GM10248 (cell line): ENCODE measurements at places on chromosomes 5 and 9.

- no peak for DNase-seq
Observed at GRCh38 chr5:117759849-117760499, 1185.4 kb upstream of the SEMA6A start.

GRCh38 chr9:8857068-8857925 is 1057.7 kb upstream of the DMAC1 start:
- DNase-seq = peak; percentile 9

- no peak for DNase-seq
Observed at GRCh38 chr9:106916466-106917235, 53.7 kb downstream of the ZNF462 start.

DNA sequence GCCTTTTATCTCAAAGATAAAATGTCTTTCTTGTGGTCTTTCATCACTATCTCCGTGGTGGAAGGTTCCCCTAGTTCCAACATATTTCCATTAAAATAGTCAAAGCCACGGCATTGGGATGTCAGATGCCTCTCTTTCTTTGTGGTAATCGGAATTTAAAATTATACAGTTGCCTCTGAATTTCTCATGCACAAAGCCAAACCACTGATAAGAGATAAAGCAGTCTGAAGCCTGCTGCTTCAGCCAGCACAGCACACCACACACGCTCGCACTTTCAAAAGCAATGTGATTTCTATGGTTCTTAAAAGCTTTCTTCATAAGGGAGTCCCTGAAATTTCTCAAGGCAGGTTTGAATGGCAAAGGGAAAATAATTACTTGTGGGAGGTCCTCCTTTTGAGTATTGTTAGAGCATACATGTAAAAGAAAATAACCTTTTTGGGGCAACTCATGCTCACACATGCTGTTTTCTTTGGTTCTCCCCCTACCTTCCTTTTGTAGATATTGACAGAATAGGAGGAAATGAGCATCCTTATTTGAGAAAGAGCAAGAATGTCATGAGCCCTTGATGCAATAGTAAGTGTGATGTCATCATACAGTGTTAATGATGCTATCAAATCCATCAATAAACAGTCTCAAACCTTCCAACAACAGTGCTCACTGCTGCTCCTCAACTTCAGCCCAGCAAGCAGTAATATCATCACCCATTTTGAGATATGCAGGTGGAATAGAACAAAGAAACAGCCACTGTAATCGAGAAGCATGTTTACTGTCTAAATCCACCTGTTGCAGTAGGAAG is 85.7 kb upstream of the PPP1R2B start:
- DNase-seq = no peak

DNA sequence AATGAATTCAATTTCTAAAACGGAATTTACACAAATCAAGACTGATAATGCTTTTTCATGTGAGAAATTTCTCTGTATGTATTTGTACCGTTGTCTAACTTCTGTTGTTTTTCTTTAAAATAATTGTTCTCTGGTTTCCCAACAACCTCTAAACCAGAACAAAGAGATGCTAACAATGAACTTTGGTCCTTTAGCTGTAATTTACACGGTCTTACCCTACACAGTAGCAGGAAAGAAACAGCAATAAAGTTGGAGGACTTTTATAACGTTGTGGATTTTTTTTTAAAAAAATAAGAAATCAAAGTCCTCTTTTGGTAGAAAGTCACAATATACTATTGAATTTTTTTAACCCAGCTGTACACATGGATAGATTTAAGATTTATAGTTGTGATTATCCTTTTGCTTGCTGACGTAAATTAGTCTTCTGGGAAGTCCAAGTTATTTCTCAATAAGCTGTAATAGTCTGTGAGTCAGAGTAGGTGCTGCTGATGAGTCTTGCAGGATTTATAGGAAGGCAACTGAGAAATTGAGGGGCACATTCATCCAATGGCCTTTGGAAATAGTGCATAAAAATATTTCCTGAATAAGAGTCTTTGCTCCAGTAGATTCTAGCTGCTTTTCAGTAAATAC is 76.8 kb upstream of the PCSK1 start:
- DNase-seq = no peak

GRCh38 chr9:108316630-108317029 is 539.2 kb downstream of the ACTL7B start:
- DNase-seq = no peak

DNA sequence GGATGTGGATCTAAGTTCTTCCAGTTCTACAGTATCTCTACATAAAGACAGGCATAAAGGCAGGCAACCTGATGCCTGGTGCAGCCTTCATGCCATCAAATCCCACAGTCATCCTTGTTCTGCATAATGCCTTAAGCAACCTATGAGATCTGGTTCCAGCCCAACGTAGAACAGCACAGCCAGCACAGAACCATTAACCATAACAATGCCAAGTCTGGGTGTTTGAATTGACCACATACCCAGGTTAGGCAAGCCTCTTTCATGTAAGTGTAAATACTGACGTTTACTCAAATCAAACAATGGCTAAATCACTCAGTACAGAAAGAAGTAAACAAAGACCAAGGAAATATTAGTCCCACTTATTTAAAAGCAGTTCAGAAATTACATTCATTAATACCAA is 195.0 kb downstream of the ADAMTSL1 start:
- no peak for DNase-seq

DNA sequence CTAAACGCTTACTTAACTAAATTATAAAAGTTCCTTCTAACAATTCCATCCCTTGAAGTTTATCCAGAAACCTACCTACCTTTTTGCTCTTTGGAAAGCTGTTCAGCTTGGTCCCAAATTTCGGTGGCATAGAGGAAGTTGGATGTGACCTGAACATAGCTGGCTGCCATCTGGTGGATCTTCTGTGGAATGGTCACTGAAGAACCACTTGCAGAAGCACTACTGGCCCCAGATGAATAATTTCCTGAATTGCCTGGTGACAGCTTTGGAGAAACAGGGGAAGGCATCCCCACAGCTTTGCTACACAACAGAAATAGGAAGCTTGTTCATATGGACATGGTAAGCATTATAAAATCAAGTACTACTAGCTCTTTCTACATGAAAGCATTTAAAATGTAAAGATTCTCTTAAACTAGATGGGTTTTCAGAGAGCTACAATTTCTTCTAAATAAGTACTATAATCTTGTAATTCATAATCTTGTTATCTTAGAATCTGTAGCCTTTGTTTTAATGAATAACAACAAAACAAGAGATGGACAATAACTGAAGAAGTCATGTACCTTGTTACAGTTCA is 9.9 kb downstream of the LEAP2 start:
- peak; percentile 39 for DNase-seq

GRCh38 chr9:111393971-111394370 is 63.9 kb upstream of the OR2K2 start:
- DNase-seq = no peak

GRCh38 chr9:70747261-70747718 is 332.8 kb upstream of the KLF9 start:
- DNase-seq = no peak

DNA sequence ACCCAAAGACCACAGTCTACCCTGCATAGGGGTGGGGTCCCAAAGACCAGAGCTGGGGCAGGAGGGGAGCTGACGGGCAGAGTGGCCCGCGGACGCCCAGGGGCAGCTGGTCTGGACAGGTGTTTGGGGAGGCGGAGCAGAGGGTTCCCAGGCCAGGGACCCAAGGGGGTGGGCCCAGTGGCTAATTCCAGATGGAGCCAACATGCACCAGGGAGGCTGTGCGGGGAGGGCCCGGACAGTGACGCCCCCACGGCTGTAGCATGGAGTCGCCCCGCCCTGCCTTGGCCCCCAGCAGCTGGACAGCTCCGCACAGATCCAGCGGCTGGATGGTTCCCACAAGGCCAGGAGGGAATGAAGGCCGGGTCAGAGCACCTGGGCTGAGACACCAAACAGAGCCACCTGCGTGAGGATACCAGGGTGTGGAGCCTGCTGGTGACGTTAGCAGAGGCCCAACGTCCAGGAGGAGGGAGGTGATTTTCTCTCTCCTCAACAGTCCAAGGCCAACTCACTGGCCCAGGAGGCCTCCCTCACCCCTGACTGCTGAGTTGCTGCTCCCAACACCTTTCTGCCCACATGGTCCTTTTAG is 55.3 kb upstream of the EGFL7 start:
- DNase-seq = no peak

DNA sequence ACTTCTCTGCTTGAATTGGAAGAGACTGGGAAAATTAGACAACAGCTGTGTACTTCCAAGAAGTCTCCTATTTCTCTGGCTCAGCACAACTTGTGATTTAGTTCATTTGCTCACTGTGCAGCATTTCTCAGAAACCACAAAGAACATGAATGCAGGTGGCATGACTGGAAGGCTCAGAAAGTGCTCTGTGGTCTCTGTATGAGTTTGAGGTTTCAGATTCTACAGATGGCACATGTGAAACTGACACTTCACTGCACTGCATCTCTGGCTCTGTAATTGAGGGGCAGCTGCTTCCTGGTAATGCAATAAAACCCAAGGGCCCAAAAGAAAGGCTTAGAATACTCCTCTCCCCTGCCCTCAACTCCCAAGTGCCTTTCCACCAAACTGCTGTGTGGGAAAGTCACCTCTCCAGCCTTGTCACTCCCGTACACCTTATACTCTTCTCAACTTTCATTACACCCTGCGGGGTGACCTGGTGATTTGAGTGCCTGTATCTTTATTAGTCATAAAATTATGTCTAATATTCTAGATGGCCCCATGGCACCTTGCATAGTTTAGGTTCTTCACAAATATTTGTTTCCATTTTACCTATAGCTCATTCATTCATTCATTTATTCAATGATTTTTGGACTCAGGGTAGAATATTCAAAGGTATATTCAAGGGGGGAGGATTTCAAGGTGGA is 82.5 kb downstream of the ESM1 start:
- peak; percentile 29 for DNase-seq

- no peak for DNase-seq
Observed at GRCh38 chr5:33423018-33423630, 17.6 kb upstream of the TARS1 start.

GRCh38 chr5:79301046-79301712 is 65.2 kb downstream of the JMY start:
- no peak for DNase-seq

- DNase-seq = peak; percentile 55
Observed at GRCh38 chr5:143826951-143827444, 15.0 kb downstream of the HMHB1 start.

DNA sequence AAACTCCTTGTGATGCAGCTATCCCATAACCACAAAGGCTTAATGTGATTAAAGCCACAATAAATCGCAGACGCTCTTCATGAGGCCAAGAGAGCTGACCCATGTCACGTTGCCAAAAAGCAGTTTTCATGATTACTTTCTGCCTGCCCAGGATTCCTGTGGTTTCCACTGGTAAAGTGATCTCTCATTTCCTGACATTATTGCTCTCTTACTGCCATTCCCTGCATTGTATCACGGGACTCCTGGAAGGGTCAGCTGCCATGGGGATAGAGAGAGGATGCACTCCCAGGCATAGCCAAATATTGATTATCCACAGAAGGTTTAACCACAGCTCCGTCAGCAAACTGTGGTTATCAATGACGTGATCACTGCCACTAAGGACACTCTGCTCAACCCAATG is 103.8 kb upstream of the SLC1A3 start:
- DNase-seq = no peak

GRCh38 chr5:71637133-71637532 is 50.0 kb downstream of the MCCC2 start:
- no peak for DNase-seq

- no peak for DNase-seq
Observed at GRCh38 chr5:60698336-60698735, 1.6 kb downstream of the DEPDC1B start.

DNA sequence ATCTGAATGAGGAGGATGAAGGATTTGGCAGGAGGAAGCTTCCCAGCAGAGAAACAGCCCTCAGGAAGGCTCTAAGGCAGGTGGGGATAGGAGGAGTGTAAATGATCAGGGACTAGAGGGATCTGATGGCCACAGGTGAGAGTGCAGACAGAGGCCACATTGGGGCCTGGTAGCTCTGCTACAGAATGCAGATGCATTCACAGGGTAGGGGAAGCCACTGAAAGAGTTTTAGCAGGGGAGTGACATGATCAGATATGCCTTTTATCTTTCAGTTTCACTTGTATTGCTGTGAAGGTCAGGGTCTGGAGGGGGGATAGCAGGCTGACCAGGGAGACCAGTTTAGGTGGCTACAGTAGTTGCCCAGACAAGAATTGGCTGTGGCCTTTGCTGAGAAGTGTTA is 3.0 kb downstream of the TXNDC15 start:
- peak; percentile 66 for DNase-seq

- DNase-seq = no peak
Observed at GRCh38 chr5:39412721-39413394, 11.9 kb downstream of the DAB2 start.

GRCh38 chr9:134365791-134366222 is 39.6 kb downstream of the RXRA start:
- no peak for DNase-seq

- DNase-seq = no peak
Observed at GRCh38 chr5:126640866-126641265, 40.1 kb downstream of the PHAX start.

GRCh38 chr5:76982450-76982849 is 29.6 kb downstream of the CRHBP start:
- DNase-seq = no peak

DNA sequence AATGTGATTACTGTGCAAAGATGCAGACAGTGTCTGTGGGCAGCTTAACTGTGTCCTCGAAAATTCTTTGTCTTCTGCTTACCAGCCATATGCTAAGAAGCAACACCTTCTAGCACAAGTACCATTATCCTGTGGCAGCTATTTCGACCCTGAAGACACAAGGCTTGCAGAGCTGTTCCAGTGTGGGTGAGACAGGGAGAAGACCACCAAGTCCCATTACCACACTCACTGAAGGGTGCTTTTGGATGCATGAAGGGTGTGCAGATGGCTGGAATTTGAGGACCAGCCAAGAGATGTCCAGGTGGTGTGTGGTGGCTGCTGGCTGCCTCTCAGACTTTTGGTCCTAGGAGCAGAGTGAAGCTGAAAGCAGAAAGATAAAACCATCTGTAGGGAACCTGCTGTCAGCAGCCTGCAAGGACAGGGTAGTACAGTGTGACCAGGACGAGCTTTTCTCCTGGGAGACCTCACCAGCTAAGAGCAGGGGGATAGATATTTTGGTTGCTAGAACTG is 161.8 kb downstream of the ICE1 start:
- DNase-seq = no peak

DNA sequence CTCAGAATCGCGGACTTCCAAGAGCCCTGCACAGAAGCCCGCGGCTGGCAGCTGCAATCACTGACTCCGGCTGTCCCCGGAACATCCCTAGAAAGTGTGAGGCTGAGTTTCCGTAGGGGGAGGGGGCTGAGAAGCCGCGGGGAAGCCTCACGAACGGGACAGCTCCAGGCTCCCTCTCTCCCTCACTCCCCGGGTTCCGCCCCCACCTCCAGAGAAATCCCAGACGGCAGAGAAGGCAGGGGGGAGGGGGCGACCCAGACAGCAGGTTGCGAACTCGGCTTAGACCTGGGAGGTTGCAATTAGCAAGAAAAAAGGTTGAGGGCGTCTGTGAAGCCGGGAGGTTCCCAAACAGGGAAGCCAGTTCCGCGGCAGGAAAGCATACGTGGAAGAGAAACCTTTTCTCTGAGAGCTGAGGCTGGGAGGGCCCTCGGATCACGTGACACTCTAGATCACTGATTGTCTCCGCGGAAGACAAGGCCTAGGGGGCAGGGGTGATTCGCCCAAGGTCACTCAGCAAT is 73.8 kb upstream of the CPLX2 start:
- no peak for DNase-seq
